ENCODE measurements at places on chromosomes 3 and 15.

- peak; percentile 78 for DNase-seq
These were observed 7.4 kb upstream of the IGDCC3 start for GRCh38 chr15:65384895-65385869.

GRCh38 chr15:31001702-31002101 is 10.3 kb upstream of the MTMR10 start:
- no peak for DNase-seq

- DNase-seq, result no peak
These were observed 459.4 kb upstream of the PROK2 start for GRCh38 chr3:72244396-72244795.

DNA sequence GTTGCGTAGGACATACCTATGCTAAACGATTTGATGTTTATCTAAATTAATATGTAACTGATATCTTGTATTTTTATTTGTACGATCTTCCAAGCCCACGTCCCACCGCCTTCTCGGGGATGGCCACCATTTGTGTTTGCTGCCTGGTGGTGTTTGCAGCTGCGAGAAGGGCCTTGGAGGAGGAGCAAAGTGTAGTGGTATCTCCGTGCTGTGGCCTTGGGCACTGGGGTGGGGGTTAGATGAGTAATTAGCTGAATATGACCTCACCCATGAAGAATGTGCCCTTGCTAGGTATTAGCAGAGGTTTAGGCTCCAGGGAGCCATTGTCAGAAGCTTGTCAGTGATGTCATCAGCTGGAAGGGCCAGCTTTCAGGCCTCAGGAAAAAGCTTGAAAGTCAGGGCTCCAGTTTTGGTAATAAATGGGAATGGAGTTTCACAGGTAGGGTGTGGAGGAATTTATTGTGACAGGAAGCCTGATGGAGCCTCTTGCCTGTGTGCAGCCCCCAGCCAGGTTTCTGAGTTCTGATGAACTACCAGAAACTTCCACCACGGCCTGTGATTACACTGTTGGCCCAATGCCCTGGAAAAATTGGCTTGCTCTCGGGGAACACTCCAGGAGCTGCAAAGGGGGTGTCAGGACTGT is 41.0 kb downstream of the FLNB start:
- no peak for DNase-seq

DNA sequence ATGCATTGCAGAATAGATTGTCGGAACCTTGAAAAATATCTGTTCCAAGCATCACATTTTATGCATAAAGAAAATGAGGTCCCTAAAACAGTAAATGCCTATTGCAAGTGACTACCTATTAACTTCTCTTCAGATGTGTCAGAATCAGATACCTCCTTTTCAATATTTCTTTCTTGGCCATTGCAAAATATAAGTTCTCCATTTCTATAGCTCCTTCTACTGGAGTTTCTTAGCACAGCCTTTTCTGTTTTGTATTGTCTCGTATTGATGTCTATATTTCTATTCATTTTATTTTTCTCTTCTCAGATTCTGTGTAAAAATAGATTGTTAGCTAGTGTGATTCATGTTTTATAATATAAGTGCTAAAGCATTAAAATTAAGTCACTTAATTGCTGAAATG is 63.4 kb downstream of the PPARG start:
- no peak for DNase-seq
